ENCODE measurements at places on chromosomes 1 and 21.

DNA sequence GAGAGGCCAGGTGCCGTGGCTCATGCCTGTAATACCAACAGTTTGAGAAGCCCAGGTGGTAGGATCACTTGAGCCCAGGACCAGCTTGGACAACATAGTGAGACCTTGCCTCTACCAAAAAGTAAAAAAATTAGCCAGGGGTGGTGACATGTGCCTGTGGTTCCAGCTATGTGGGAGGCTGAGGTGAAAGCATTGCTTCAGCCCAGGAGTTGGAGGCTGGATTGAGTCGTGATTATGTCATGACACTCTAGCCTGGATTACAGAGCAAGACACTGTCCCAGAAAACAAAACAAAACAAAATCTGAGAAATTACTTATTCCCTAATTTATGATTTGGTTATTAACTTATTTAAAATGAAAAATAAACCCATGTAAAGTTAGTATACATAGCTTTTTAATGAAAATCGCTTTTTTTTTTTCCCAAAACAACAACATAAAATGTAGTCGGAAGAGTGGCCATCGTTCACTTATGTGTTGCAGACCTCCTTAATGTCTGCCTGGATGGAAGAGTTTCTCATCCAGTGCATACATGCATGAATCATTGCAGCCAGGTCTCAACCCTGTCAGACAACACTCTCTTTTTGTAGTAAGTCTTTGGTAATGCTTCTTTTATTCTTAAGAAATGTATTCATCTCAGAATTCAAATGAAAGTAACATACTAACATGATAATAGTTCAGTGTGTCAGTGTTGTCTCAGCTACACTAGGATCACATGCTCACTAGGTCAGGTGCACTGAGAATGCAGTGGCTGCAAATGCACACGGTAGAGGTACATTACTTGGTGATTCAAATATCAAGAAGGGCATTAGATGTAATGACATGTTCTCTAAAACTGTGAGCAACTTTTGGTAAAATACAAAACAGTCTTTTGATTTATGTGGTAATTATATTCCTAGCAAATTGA, 28.0 kb downstream of the ITSN1 start:
- DNase-seq: no peak

DNA sequence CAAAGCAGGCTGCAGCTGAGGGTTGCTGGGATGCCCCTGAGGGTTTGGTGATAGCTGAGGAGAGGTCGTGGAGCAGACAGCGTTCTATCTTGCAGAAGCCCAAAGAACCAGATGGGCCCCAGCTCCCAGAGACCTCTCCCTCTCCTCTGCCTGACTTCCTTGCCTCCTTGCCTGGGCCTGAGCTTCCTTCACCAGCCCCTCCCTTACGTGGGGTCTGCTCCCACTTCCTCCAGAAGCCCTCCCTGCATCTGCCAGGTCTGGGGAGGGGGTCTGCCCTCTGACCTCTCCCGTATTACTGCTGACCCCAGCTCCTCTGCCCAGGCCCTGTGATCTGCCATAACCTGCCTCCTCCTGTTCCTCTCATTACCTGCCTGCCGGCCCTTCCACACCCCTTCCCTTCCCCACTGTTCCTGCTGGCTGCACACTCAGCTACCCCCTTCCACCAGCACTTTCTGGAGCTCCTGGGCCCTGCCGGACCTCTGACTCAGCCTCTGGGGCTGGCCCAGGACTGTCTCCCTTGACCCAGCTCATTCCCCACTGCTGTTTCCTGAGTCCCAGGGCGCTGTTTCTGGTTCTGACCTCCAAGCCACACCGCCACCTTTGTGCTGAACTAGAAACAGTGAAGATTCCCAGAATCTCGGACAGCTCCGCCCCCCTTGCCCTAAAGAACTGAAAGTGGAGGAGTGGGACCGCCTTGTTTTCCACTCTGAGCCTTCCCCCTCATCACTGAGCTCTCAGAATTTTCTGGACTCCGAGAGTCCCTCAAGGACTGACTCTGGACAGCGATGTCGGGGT, 237.7 kb upstream of the C1orf174 start:
- no peak for DNase-seq

- no peak for DNase-seq
Measured at GRCh38 chr1:224867715-224868114, 61.8 kb upstream of the DNAH14 start.

- DNase-seq: no peak
Measured at GRCh38 chr1:188240772-188241406, 1412.1 kb downstream of the PLA2G4A start.

DNA sequence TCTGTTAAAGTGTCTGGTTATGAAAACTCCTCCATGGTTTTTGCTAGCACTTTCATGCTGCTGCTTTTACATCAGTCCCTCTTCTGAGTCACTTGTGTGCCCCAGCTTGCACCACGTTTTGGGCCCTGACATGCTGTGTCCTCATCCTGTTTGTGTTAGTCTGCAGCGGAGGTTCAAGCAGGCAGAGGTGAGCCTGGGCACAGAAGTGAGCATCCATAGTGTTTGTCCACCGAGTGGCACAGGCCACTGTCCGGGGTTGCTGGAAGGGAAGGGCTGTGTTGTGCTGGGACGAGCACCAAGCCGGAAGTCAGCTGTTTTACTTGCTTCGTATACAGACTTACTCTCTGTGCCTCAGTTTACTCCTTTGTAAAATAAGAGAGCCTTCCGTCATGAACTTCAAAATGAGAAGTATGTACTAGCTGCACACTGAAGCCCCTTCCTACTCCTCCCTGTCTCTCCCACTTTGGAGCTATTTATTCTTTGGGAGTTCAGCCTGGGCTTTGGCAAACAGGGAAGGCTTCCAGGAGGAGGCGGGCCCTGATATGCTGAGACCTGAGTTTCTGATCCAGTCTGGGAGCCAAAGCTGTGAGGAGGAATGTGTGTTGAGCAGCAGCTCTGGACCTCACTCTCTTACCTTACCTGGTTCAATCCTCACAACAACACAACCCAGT, 10.7 kb upstream of the LAPTM5 start:
- no peak for DNase-seq

GRCh38 chr1:23537296-23537973, 6.4 kb upstream of the E2F2 start:
- DNase-seq: no peak

- DNase-seq: no peak
Measured at GRCh38 chr1:3644273-3644672, 5.6 kb downstream of the WRAP73 start.

GRCh38 chr1:168617974-168618750, 41.8 kb downstream of the XCL1 start:
- DNase-seq: no peak

DNA sequence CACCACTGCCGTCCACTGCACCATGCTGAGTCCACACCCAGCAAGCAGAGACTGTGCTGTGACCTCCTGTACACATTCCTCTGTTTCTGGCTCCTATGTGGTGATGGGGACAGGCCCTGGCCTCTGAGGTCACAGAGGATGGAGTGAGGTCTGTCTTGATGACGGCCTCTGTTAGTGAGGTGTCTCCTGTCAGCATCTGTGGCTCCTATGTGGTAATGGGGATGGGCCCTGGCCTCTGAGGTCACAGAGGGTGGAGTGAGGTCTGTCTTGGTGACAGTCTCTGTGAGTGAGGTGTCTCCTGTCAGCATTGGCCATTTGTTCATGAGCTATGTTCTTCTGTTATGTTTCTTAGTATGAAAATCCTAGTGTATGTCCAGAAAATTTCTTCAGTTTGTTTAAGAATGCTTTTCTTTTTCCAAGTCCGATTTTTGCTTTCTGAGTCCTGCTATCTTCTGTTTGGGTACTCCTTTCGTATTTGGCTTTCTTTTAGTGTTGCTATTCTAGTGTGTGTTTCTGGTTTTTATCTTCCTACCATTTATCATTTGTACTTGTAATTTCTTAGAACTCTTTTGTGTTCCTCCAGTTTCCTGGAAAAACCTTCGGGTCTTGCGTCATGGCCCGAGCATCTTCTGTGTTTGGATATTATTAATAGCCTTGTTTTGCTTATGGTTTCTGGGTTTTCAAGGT, 13.4 kb downstream of the SNAP47 start:
- DNase-seq: no peak

All from GM12892 (cell line).